ELR (cell line): ENCODE measurements at places on chromosomes 7 and 10.

- peak; percentile 45 for DNase-seq
Observed at GRCh38 chr10:102231357-102232318, 5.5 kb downstream of the ELOVL3 start.

DNA sequence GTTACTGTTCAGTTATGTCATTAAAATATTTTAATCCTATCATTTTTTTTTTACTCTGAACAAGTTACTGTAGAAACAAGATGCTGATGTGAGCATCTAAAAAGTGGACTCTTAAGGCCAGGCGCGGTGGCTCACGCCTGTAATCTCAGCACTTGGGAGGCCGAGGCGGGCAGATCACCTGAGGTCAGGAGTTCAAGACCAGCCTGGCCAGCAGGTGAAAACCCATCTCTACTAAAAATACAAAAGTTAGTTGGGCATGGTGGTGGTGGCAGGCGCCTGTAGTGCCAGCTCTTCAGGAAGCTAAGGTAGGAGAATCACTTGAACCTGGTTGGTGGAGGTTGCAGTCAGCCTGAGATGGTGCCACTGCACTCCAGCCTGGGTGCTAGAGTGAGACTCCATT, 2.9 kb downstream of the WAC start:
- DNase-seq = no peak

- no peak for DNase-seq
Observed at GRCh38 chr7:27351137-27351536, 108.5 kb downstream of the EVX1 start.

GRCh38 chr10:31350891-31351290, 31.9 kb downstream of the ZEB1 start:
- no peak for DNase-seq

GRCh38 chr7:149423449-149424110, 37.3 kb downstream of the ZNF777 start:
- DNase-seq = no peak

GRCh38 chr7:137669706-137670105, 177.1 kb downstream of the DGKI start:
- peak; percentile 52 for DNase-seq

GRCh38 chr10:105391670-105392351, 750.7 kb downstream of the SORCS3 start:
- DNase-seq = no peak

- no peak for DNase-seq
Observed at GRCh38 chr10:60073781-60074656, 167.7 kb upstream of the CCDC6 start.

DNA sequence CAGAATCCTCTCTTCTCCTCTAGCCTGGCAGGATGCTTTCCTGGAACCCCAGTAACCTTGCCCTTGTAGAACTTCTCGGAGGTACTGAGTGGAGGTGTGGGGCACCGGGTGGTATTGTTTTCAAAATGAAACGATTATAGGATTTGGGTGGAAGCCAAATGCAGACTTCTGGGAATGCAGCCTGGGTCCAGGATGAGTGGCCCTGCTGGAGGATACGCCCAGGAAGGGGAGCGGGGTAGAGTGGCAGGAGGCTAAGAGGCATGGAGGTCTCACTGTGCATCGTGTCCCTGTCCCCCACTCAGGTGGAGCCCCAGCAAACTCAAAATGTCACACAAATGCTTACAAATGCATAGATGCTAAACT, 109.1 kb upstream of the PPIF start:
- DNase-seq = no peak

GRCh38 chr10:5896208-5897052, 6.4 kb downstream of the FBH1 start:
- no peak for DNase-seq

- DNase-seq = no peak
Observed at GRCh38 chr10:9260690-9261089, 1206.2 kb downstream of the GATA3 start.

DNA sequence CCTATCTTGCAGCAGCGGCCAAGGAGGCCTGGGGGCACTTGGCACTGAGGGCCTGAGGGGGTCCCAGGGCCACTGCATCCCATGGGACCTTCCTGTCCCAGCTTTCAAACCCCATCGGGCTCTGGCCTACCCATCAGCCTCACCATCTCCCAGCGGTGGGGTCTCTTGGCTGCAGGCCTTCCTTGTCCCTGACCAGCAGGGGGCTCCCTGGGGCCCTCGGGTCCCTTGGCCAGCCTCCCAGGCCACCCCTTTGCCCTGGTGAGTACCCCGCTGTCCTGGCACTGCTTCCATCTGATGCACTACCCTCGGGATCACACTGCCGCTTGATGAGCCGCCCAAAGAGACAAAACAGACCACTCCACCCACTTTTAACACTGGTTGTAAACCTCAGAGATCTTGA, 43.5 kb downstream of the YKT6 start:
- peak; percentile 55 for DNase-seq

GRCh38 chr7:146875237-146875785, 758.7 kb downstream of the CNTNAP2 start:
- DNase-seq = no peak
